ENCODE measurements at places on chromosomes 5 and 9.

DNA sequence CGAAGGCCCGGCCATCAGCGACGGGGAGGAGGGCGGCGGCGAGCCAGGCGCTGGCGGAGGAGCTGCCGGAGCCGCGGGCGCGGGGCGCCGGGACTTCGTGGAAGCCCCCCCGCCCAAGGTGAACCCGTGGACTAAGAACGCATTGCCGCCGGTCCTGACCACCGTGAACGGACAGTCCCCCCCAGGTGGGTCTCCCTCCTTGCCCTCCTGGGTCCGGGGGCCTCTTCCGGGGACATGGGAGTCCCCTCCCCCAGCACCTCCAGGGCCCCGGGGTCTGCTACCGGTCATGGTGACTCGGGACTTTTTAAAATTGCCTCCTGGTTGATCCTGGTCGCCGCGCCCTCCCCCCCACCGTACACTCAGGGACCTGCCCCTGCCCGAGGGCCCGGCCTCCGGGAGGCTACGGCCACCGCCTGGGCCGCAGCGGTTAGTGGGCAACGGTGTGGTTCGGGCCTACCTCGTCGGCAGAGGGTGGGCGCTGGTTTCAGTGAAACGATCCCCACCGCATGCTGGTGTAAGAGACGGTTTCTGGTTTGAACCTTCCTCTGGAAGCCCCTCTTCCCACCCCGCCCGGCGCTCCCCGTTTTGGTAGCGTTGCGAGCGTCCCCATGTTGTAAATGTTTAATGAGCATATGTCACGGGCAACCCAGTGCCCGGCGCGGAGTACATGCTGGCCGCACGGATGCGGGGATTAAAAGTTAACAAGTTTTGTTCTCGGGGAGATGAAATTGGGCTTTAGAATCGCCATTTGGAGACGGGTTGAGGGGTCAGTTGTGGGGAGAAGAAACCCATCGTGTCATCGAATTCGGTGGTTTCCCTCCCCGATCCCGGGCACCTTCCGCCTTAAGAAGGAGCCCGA, 1.1 kb downstream of the LARP1 start:
- DNase-seq: no peak

- DNase-seq: no peak
Observed at GRCh38 chr9:4324513-4324912, 24.6 kb upstream of the GLIS3 start.

- no peak for DNase-seq
Observed at GRCh38 chr5:180611140-180611850, 20.0 kb upstream of the SCGB3A1 start.

DNA sequence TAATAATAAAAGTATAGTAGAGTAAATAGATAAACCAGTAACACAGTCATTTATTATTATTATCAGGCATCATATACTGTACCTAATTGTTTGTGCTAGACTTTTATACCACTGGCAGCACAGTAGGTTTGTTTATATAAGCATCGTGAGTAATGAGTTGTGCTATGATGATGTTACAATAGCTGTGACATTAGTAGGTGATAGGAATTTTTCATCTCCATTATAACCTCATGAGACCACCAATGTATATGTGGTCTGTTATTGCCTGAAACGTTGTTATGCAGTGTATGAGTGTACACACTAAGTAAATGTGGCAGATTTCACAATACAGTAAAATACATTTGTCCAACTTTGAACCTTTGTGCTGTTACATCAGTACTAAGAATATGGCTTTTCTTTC, 72.7 kb upstream of the SPATA31D4 start:
- no peak for DNase-seq

DNA sequence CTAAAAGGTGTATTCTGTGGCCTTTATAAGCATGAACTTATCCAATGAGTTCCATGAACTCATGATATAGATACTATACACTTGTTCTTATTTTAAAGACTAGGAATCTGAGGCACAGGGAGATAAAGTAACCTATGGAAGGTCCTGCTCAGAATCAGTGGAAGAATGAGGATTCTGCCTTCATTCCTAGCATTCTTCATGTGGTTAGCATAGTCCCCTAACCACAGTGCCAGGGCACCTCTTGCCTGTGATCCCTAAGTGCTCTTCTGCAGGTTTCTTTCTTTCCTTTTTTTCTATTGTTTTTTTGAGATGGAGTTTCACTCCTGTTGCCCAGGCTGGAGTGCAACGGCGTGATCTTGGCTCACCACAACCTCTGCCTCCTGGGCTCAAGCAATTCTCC, 174.1 kb downstream of the C9orf152 start:
- DNase-seq: peak; percentile 68
